ENCODE measurements at places on chromosomes 6 and 20.
A peak's percentile ranks its signal among the peaks of the same experiment; 100 is the strongest.

- no peak for DNase-seq
These were observed 78.0 kb downstream of the PTPN1 start for GRCh38 chr20:50588034-50588736.

GRCh38 chr20:5492937-5493336 lies 176.2 kb upstream of the PROKR2 start:
- no peak for DNase-seq

GRCh38 chr6:31401403-31401802 lies 2.0 kb upstream of the MICA start:
- DNase-seq, result peak; percentile 33

GRCh38 chr6:149045404-149045803 lies 272.1 kb upstream of the TAB2 start:
- no peak for DNase-seq

GRCh38 chr6:24428615-24429014 lies 25.9 kb downstream of the MRS2 start:
- no peak for DNase-seq
